IPS DF 6.9 (cell line): ENCODE measurements at places on chromosomes 3 and 15.

DNA sequence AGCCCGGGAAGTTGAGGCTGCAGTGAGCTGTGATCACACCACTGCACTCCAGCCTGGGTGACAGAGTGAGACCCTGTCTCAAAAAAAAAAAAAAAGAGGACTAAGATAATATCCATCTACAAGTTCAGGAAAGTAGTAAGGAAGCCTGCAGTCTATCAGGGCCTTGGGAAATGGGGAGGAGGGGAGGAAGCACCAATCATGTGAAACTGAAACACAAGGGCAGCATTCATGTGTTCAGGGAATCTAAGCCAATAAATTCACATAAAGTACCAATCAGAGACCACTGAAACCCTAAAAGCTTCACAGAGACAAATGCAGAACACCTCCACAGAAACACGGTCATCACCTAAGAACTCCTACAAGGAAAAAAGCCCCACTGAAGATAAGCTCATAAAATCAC, 22.9 kb upstream of the HHATL start:
- DNase-seq, result no peak

DNA sequence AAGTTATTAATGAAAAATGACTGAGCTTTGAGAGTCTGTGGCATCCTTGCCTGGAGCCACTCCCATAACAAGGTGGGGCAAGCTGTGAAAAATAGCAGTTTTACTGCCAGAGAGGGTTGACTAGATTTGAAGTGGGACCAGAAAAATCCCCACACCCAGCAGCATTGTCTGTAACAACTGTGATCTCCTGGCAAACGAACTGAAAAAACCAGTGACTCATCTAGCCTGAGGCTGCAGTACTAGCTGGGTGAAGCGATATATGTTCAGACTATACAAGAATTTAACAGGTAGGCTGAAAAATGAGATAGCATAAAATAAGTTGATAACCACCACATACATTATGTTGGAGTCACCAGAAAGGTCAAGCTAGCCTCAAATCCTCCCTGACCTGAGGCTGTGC, 64.0 kb downstream of the DPH6 start:
- DNase-seq, result no peak

GRCh38 chr15:96038650-96039049, 291.9 kb upstream of the NR2F2 start:
- no peak for DNase-seq

- DNase-seq, result no peak
These were observed 57.9 kb upstream of the RNU6-1 start for GRCh38 chr15:67897646-67898339.
